ENCODE measurements at places on chromosomes 6 and 20. TPM values are rescaled to one million over a fixed set of nuclear protein-coding genes. Genes with fewer than 3 reads are reported as not detected.

Gene SIGLEC1
- total RNA-seq: not detected

Gene ELOVL4
- 4.8 TPM for total RNA-seq

Gene IER3
- 141 TPM for total RNA-seq

Gene SLC4A11
- 3.1 TPM for total RNA-seq

Gene F13A1
- total RNA-seq: not detected

Gene CDH4
- total RNA-seq: 3.9 TPM

Gene TBP
- 23.4 TPM for total RNA-seq

Gene PRRT1
- not detected for total RNA-seq

Gene CCND3
- total RNA-seq: 27.7 TPM

Gene CSNK2B
- total RNA-seq: 224 TPM

Gene C6orf52
- 4.6 TPM for total RNA-seq

Gene THBS2
- total RNA-seq: 13.3 TPM

Gene CUTA
- 168 TPM for total RNA-seq

Gene TSBP1
- not detected for total RNA-seq

Gene FBXO9
- total RNA-seq: 21.8 TPM

Gene BMP6
- 0.37 TPM for total RNA-seq

Gene DDO
- total RNA-seq: not detected

Gene TMC2
- not detected for total RNA-seq

Gene BRPF3
- 15.6 TPM for total RNA-seq

Gene SLC17A1
- total RNA-seq: not detected

Gene DAAM2
- 0.97 TPM for total RNA-seq

Gene KCNQ5
- 0.18 TPM for total RNA-seq

Gene SPATA25
- 0.41 TPM for total RNA-seq

Gene LSM2
- 108 TPM for total RNA-seq

Gene RAET1G
- not detected for total RNA-seq

Gene BMP5
- not detected for total RNA-seq

Gene PROKR2
- total RNA-seq: 0.74 TPM

Gene ACSS1
- not detected for total RNA-seq

Gene ZBTB22
- 11.6 TPM for total RNA-seq

Gene FAM217A
- total RNA-seq: not detected

Gene RCAN2
- 2.8 TPM for total RNA-seq

Gene OPRL1
- total RNA-seq: 4.4 TPM

Gene WFDC10B
- total RNA-seq: 0.52 TPM

Gene RWDD2A
- total RNA-seq: 3.2 TPM

Gene LGSN
- total RNA-seq: 0.07 TPM

Gene ANKRD6
- 10.5 TPM for total RNA-seq

Gene PRPH2
- 1.2 TPM for total RNA-seq

Gene ARFGAP1
- total RNA-seq: 88.0 TPM

Gene MMP24
- 14.8 TPM for total RNA-seq

Gene SMOC2
- 0.18 TPM for total RNA-seq

Gene PRSS16
- 5.0 TPM for total RNA-seq

Gene BMP2
- 13.0 TPM for total RNA-seq

Gene MYLK4
- total RNA-seq: 0.07 TPM

Gene OOEP
- total RNA-seq: not detected

Gene HEY2
- 30.4 TPM for total RNA-seq

Gene RNF8
- total RNA-seq: 39.6 TPM

Gene SPATS1
- not detected for total RNA-seq

Gene RGS17
- 3.8 TPM for total RNA-seq

Gene PTPRT
- total RNA-seq: 0.07 TPM

Gene EDN3
- not detected for total RNA-seq

Gene MAPK13
- 3.2 TPM for total RNA-seq

Gene C20orf204
- 1.6 TPM for total RNA-seq

Gene MCHR2
- not detected for total RNA-seq
